ENCODE measurements at places on chromosomes 13 and 19.

- DNase-seq, result peak; percentile 92
These were observed at the start of gene KMT2B for GRCh38 chr19:35717665-35718344. KMT2B (plus strand) TSS chr19:35718003; CDS start chr19:35718019, 16 bp downstream.

- DNase-seq, result no peak
These were observed 9.0 kb downstream of the DHRS12 start for GRCh38 chr13:51794964-51795363.

- DNase-seq, result no peak
These were observed 113.8 kb downstream of the TBC1D4 start for GRCh38 chr13:75368167-75368566.

DNA sequence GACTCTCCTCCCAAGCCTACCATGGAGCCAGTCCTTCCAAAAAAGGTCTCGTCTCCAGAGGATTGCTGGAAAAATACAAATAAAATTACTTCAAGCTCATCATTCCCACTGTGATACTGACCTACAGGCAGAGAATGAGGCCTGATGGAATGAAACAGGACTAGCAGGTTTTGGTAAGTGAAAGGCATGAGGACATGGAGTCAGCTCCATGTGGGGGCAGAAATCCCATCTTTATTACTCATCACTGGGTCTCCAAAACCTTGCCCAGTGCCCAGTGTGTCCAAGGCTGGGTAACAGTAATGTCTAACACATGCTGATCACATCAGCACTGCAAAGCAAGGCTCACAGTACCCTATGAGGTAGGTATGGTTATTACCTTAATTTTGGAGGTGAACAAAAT is 235.4 kb downstream of the DNAJC15 start:
- DNase-seq, result no peak

DNA sequence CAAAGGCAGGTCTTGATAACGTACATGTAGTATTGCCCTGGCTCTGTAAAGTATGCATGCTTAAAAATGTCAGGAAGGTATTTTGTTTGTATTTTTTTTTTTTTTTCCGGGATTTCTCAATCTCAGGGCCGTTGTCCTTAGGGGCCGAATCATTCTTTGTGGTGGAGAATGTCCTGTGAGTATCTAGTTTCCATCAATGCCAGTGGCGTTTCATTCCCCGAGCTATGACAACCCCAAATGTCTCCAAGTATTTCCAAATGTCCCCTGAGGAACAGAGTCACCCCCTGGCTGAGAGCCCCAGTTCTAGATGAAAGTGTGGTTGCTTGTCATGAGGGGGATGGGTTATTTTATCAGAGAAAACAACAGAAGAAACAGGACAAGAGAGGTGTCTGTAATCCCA is 68.7 kb downstream of the ACSBG2 start:
- no peak for DNase-seq

DNA sequence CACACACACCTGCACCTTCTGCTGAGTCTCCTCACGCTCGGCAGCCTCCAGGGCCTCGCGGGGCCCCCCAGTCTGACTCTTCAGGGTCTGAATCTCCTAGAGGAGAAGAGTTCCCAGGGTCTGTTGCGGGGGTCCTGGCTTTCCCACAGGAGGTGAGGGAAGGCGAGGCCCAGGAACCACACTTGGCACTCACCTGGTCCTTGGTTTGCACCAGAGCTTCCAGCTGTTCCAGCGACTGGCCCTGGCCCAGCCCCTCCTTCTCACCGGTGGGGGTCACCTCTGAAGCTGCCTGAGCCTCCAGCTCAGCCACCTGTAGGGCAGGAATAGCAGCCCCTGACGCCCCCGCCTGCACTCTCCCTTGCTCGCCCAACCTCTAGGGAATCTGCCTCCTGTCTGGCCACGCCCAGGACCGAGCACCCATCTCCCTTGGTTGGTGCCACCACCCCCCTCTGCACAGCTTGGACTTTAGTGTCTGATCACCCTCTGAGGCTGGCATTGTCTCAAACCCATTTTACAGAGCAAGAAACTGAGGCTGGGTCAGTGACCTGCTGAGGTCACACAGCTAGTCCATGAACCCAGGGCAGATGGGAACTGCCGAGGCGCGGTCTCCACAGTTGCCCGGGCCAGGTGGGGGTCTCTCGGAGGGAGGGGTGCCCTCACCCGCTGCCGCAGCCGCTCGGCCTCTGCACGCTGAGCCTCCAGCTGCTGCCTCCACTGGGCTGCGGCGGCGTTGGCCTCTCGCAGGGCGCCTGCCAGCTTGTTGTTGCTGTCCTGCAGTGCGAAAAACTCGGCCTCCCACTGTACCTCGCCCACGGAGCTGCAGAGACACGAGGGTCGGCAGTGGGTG is 9.5 kb downstream of the HOMER3 start:
- DNase-seq, result no peak

DNA sequence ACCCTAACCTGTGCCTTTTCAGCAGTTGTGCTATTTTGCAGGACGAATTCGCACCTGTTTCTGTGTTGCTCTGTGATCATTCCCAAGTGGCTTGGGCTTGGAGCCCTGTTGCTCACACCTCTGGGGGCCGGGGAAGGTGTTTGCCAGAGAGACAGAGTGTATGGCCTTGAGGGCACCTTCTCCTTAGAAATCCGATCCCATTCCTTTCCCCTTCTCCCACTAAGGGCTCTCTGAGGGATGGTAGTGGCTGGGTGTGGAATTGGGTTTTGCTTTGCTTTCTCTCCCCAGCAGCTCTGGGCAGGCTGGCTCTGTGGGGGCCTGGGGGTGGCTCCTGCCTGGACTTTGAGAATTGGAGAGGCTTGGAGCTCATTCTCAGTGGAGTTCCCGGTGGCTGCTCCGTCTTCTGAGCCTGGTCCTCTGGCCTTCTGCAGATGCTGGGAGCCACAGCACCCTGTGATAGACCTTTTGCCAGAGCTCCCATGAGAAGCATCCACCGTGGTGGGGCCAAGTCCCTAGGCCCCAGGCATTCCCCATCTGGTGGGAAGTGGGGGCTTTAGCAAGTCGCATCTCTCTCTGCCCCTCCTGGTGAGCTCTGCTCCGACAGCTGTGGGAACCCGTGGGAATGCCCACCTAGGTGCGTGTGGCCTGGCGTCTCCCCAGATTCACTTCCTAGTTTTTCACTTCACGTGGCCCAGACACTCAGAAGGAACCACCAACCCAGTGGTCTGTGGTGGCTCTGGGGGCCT is 26.1 kb downstream of the ATP11A start:
- DNase-seq, result no peak

- peak; percentile 20 for DNase-seq
These were observed 9.8 kb upstream of the ZNF544 start for GRCh38 chr19:58218899-58219298.

DNA sequence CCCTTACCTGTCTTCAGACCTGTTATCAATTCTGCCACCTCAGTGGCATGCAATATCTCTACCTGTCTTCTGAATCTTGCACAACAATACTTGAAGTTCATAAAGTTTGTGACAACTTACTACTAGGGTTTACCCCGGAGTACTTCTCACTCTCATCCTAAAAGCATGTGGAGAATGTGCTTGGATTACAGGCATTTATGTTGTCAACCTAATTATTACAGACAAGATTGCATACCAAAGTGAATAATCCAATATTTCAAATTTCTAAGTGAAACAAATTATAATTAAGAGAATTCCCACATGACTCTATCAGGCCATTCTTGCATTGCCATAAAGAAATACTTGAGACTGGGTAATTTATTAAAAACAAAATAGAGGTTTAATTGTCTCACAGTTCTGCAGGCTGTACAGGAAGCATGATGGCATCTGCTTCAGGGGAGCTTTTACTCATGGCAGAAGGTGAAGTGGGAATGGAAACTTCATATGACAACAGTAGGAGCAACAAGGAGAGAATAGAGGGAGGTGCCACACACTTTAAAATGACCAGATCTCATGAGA is 661.0 kb upstream of the SPRY2 start:
- DNase-seq, result no peak

- DNase-seq, result no peak
These were observed 1911.9 kb upstream of the PCDH20 start for GRCh38 chr13:63327584-63327983.

GRCh38 chr13:100394005-100394695 is 194.4 kb downstream of the GGACT start:
- DNase-seq, result no peak

Measured in NCI-H748 treated with DMSO at 0.1 percent for 48 hours (cell line).